ENCODE measurements at places on chromosomes 3 and 15. TPM values are rescaled to one million over a fixed set of nuclear protein-coding genes. Genes with fewer than 3 reads are reported as not detected.

The IL12A gene
- not detected for total RNA-seq

The KBTBD13 gene
- not detected for total RNA-seq

The LRRC2 gene
- 0.28 TPM for total RNA-seq

The PLA2G4D gene
- not detected for total RNA-seq

The LEKR1 gene
- 0.90 TPM for total RNA-seq

The RARB gene
- total RNA-seq = 0.44 TPM

The CTXND1 gene
- not detected for total RNA-seq

- peak; percentile 34 for DNase-seq
- H3K4me3 ChIP-seq = no peak overlapping the region
- no peaks in the 10 kb centered on the region for H3K36me3 ChIP-seq
- no peaks in the 10 kb centered on the region for H3K27me3 ChIP-seq
Observed at GRCh38 chr3:173733029-173733652, 335.6 kb downstream of the NLGN1 start.

GRCh38 chr3:134852132-134852531 is 57.1 kb downstream of the EPHB1 start:
- no peak for DNase-seq
- no peaks in the 10 kb centered on the region for H3K4me1 ChIP-seq
- peaks cover 25% of the 10 kb centered on the region for H3K27me3 ChIP-seq
- H3K27ac ChIP-seq = no peak overlapping the region

- H3K36me3 ChIP-seq = no peaks in the 10 kb centered on the region
- no peaks in the 10 kb centered on the region for H3K4me1 ChIP-seq
- peaks cover 2% of the 10 kb centered on the region for H3K27me3 ChIP-seq
- H3K4me3 ChIP-seq = no peak overlapping the region
- H3K27ac ChIP-seq = no peak overlapping the region
- no peak for DNase-seq
Observed at GRCh38 chr3:9178697-9179096, 70.7 kb downstream of the SRGAP3 start.

DNA sequence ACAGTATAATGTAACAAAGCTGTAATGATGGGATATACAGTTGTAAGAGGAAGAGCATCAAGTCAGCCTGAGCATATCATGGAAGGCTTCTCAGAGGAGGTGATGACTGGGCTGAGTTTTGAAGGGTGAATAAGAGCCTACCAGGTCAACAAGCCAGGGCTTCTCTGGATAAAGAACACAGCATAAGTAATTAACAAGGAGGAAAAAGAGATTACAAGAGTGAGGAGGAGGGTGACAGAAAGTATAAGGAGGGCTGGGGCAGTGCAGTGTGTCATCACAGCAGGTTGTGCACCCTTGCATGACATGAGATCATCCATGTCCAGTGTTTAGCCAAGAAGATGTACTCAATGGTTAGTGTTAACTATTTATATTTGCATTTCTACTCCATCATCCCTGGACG is 16.9 kb upstream of the SPATA12 start:
- H3K36me3 ChIP-seq = no peaks in the 10 kb centered on the region
- no peaks in the 10 kb centered on the region for H3K4me1 ChIP-seq
- no peak overlapping the region for H3K4me3 ChIP-seq

DNA sequence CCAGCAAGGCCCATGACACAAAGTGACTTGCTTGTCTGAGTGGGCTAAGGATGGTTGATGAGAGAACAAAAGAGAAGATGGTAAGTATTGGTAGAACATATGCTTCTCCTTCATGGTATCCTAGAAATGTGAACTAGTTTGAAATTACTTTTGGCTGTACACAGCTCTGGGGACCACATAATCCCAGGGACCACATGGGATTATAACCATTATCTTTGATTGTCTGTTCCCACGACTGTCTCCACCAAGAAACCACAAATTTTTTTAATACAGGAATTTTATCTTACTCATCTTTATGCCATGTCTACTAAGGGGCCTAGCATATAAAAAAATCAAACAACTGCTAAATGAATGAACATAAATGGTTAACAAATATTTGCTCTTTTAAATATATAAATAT is 155.3 kb upstream of the PRICKLE2 start:
- DNase-seq = no peak
- no peaks in the 10 kb centered on the region for H3K36me3 ChIP-seq
- H3K27me3 ChIP-seq = no peaks in the 10 kb centered on the region
- no peaks in the 10 kb centered on the region for H3K4me1 ChIP-seq
- no peak overlapping the region for H3K27ac ChIP-seq

- DNase-seq = no peak
- no peaks in the 10 kb centered on the region for H3K27me3 ChIP-seq
- H3K4me3 ChIP-seq = no peak overlapping the region
Observed at GRCh38 chr15:75809986-75810750, 33.1 kb upstream of the UBE2Q2 start.

DNA sequence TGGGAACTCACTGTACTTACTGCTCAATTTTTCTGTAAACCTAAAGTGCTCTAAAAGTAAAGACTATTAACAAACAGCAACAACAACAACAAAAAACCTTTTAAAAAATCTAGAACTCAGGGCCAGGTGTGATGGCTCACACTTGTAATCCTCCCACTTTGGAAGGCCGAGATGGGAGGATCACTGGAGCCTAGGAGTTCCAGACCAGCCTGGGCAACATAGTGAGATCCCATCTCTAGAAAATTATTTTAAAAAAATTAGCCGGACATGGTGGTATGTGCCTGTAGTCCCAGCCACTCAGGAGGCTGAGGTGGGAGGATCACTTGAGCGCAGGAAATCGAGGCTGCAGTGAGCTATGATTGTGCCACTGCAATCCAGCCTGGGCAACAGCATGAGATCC is 161.8 kb downstream of the NUP210 start:
- no peak for DNase-seq
- no peaks in the 10 kb centered on the region for H3K36me3 ChIP-seq
- peaks cover 2% of the 10 kb centered on the region for H3K27me3 ChIP-seq
- no peak overlapping the region for H3K4me3 ChIP-seq
- H3K27ac ChIP-seq = no peak overlapping the region

GRCh38 chr3:152609891-152610290 is 225.0 kb upstream of the P2RY1 start:
- H3K4me1 ChIP-seq = no peaks in the 10 kb centered on the region
- no peak for DNase-seq
- no peak overlapping the region for H3K4me3 ChIP-seq
- H3K36me3 ChIP-seq = no peaks in the 10 kb centered on the region
- H3K27me3 ChIP-seq = no peaks in the 10 kb centered on the region

DNA sequence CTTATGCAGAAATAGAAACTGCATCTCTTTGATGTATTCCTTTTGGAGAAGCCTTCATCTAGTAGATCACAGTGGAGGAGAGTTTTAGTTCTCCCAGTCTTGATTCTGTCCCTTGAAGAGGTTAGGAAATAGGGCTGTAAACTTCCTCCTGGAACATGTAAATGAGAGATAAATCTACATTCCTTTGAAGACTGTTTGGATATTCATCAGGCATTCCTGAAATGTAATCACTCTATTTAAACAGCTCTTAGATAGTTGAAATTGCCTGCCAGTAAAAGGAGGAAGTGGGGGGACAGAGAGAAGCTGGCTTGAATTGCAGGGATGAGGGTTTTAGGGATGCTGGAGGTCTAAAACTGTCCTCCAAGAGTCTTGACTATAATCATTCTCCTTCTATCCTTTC is 254.3 kb upstream of the LRRC3B start:
- H3K4me1 ChIP-seq = no peaks in the 10 kb centered on the region
- no peak for DNase-seq
- H3K4me3 ChIP-seq = no peak overlapping the region

- DNase-seq = no peak
- H3K4me1 ChIP-seq = peaks cover 21% of the 10 kb centered on the region
- no peaks in the 10 kb centered on the region for H3K27me3 ChIP-seq
- no peak overlapping the region for H3K27ac ChIP-seq
- H3K4me3 ChIP-seq = no peak overlapping the region
Observed at GRCh38 chr3:177135841-177136492, 61.3 kb downstream of the TBL1XR1 start.

DNA sequence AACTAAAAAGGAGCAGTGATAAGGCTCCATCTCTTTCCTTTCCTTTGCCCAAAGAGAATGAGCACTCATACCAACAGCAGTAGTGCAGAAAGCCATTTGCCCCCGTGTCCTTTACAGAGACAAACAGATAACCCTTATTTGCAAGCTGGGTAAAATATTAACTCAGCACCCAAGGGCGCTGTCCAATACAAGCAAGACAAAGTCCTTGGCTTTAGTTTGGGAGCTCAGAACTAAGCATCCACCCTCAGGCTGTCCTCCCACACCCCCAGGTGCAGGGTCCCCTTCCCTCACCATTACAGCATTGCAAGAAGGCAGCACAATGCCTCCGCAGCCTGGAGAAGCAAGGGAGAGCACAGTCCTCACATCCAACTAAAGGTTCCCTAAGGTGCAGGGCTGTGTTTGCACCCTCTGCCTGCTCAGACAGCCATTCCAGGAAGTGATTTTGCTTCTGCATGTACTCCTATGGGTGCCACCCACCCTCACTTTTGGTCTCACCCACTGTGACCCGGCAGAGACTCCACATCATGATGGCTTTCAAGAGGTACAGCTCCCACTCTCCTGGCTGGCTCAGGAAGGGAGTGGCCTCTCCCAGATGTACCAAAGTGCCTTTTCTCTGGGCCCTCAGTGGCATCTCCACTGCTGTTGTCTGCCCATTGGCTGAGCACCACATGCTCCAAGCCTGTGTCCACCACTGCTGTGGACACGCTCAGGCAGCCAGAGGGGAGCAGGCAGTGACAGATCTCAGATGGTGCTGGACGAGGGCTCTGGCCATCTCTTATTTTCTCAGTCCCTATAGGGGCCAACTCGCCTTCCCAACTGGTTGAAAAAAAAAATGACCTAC is 34.1 kb upstream of the HES1 start:
- H3K27ac ChIP-seq = no peak overlapping the region
- H3K4me1 ChIP-seq = peaks cover 33% of the 10 kb centered on the region
- no peaks in the 10 kb centered on the region for H3K27me3 ChIP-seq
- H3K4me3 ChIP-seq = no peak overlapping the region
- DNase-seq = no peak

- H3K4me3 ChIP-seq = no peak overlapping the region
- H3K27me3 ChIP-seq = no peaks in the 10 kb centered on the region
- DNase-seq = no peak
- no peak overlapping the region for H3K27ac ChIP-seq
- H3K4me1 ChIP-seq = no peaks in the 10 kb centered on the region
- no peaks in the 10 kb centered on the region for H3K36me3 ChIP-seq
Observed at GRCh38 chr3:177647876-177648275, 450.6 kb upstream of the TBL1XR1 start.

DNA sequence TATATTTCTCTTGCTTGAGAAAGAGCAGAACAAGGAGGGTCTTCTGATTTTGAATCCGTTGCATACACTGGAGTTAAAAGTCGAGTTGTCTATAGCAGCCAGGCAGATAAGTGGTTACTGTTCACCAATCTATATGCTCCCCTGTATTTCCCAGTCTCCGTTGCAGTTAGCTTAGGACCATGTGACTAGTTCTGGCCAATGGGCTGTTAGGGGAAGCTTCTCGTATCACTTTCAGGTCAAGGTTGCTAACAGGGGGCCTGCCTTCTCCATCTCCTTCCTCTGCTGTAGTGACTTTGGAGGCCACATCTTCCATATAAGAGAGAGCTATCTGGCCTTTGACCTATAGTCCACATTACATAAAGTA is 188.5 kb upstream of the KBTBD8 start:
- no peaks in the 10 kb centered on the region for H3K36me3 ChIP-seq
- H3K4me1 ChIP-seq = peaks cover 3% of the 10 kb centered on the region
- DNase-seq = no peak
- H3K27ac ChIP-seq = no peak overlapping the region

DNA sequence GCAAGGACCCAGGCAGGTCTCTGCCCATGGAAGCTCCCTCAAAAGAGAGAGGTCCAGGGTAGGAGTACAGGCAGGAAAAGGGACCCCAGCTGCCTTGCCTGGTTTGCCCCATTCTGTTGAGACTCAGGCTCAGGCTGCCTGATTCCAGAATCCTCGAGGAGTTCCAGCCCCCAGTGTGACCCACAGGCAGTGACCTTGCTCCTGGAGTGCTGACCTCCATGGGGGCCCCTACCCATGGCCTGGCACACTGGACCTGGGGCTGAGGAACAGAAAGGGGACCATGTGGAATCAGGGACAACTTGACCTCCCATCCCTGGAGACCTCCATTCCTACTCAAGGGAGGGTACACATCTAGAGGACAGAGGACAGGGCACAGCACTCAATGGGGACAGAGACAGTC is 3.4 kb upstream of the SEMA3B start:
- peaks cover 20% of the 10 kb centered on the region for H3K4me1 ChIP-seq
- H3K27me3 ChIP-seq = no peaks in the 10 kb centered on the region
- no peaks in the 10 kb centered on the region for H3K36me3 ChIP-seq

DNA sequence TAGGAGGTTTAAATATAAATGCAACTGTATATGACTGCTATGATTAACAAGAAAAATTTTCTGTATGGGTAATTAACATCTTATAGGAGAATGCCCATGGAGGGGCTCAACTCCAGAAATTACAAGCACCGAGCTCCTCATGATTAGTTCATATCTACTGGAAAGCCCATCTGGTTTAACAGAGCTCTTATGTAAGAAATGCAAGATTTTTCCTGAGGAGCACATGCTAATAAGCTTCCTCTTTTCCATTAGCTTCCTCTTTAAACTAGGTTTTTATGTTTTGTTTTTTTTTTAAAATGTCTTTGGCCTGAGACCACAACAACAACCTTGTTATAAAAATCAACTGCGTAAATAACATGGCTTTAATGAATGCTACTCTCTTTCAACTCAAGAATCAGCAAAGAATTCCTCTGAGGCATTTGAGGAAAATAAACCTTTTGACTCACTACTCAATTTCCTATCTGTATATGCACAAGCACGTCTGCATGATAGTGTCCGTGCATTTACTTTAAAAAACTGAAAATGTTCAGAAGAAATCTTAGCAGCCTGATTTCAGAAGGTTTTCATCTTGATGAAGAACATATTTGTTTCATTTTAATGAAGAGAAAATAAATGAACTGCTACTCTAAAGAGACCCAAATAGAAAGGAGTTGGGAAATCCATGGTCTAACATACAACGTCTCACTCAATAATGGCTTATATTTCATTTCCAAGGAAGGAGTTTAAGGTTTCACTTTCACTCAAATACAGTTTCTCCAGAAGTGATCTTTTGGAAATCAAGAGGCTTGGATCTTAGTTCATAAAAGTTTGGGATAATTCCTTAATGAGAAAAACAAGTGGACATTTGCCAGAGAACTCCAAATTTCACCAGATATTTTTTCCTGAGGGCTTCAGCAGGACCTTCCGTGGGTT is 180.8 kb downstream of the KCNAB1 start:
- H3K4me3 ChIP-seq = no peak overlapping the region
- no peaks in the 10 kb centered on the region for H3K36me3 ChIP-seq
- no peaks in the 10 kb centered on the region for H3K27me3 ChIP-seq

- no peak overlapping the region for H3K27ac ChIP-seq
- H3K4me3 ChIP-seq = no peak overlapping the region
- peak; percentile 51 for DNase-seq
- H3K27me3 ChIP-seq = no peaks in the 10 kb centered on the region
- no peaks in the 10 kb centered on the region for H3K36me3 ChIP-seq
Observed at GRCh38 chr3:195263193-195263924, 7.6 kb downstream of the XXYLT1 start.

DNA sequence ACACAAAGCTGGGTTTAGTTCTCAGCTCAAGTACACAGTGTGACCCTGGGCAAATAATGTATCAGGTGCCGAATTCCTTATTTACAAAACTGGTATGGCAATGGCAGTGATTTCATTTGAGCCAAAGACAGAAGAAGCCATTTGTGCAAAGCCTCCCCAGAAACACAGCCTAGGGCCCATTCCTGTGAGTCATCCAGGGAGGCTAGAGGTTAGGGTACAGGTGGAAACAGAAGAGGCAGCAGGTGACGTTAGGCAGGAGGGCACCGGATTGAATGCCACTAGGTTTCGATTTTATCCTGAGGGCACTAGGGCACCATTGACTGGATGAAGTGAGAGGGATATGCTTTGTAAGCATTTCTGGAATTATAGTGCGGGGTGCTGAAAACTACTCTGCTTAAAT is 766.9 kb upstream of the NR2F2 start:
- H3K27ac ChIP-seq = no peak overlapping the region
- H3K4me1 ChIP-seq = peaks cover 7% of the 10 kb centered on the region
- H3K4me3 ChIP-seq = no peak overlapping the region
- DNase-seq = no peak
